Dorsolateral prefrontal cortex (tissue), 122 donors: ENCODE measurements at places on chromosomes 3 and 15. TPM values are rescaled to one million over a fixed set of nuclear protein-coding genes. Genes with fewer than 3 reads are reported as not detected.

The TMEM158 gene
- 19.9 TPM for total RNA-seq

The SATB1 gene
- 163 TPM for total RNA-seq

The PIGB gene
- total RNA-seq = 10.0 TPM

The ASB14 gene
- not detected for total RNA-seq

The CCDC39 gene
- total RNA-seq = 2.5 TPM

The CSPG5 gene
- 67.5 TPM for total RNA-seq

The RPS17 gene
- 379 TPM for total RNA-seq

The RAB6B gene
- 474 TPM for total RNA-seq

The NR1I2 gene
- 0.49 TPM for total RNA-seq

The IMPG2 gene
- 1.5 TPM for total RNA-seq

The EAF1 gene
- total RNA-seq = 34.1 TPM

The PLSCR2 gene
- total RNA-seq = not detected

The CLDN16 gene
- 2.3 TPM for total RNA-seq

The GNAT1 gene
- total RNA-seq = not detected

The MYO9A gene
- 97.0 TPM for total RNA-seq

The ALPK3 gene
- 5.2 TPM for total RNA-seq

The FGD5 gene
- total RNA-seq = 7.3 TPM

The FGF12 gene
- total RNA-seq = 181 TPM

The PRSS50 gene
- not detected for total RNA-seq

The ZNF639 gene
- total RNA-seq = 29.3 TPM

The CAND2 gene
- total RNA-seq = 27.8 TPM

The ZNF774 gene
- total RNA-seq = 22.9 TPM

The PLA2G4D gene
- total RNA-seq = 0.20 TPM

The RBP2 gene
- total RNA-seq = not detected

The GLDN gene
- total RNA-seq = 21.1 TPM

The PLSCR5 gene
- total RNA-seq = not detected

The SEMA6D gene
- total RNA-seq = 85.4 TPM

The PLXNB1 gene
- 133 TPM for total RNA-seq

The MFSD1 gene
- 44.0 TPM for total RNA-seq

The MEIS2 gene
- 43.6 TPM for total RNA-seq

The MESP1 gene
- 13.0 TPM for total RNA-seq

The NCBP2 gene
- 41.7 TPM for total RNA-seq

The ZBED2 gene
- total RNA-seq = not detected

The CCR9 gene
- not detected for total RNA-seq

The SCG3 gene
- 129 TPM for total RNA-seq

The TGM5 gene
- total RNA-seq = not detected

The ZNF80 gene
- not detected for total RNA-seq

The LYZL4 gene
- total RNA-seq = 1.3 TPM

The LPP gene
- total RNA-seq = 57.7 TPM

The PRTG gene
- total RNA-seq = 3.4 TPM

The P2RY13 gene
- total RNA-seq = 3.4 TPM

The GABRG3 gene
- total RNA-seq = 29.5 TPM

The A4GNT gene
- not detected for total RNA-seq

The CFAP92 gene
- 3.4 TPM for total RNA-seq

The MOBP gene
- 580 TPM for total RNA-seq

The C3orf49 gene
- not detected for total RNA-seq
